Natural killer cell treated with Interleukin-12 subunit alpha and Interleukin-12 subunit beta and Interleukin-15 and Interleukin-18, amount 100 ng/mL, for 72 hours (primary cell): ENCODE measurements at places on chromosomes 12 and 14. TPM values are rescaled to one million over a fixed set of nuclear protein-coding genes. Genes with fewer than 3 reads are reported as not detected.

DNA sequence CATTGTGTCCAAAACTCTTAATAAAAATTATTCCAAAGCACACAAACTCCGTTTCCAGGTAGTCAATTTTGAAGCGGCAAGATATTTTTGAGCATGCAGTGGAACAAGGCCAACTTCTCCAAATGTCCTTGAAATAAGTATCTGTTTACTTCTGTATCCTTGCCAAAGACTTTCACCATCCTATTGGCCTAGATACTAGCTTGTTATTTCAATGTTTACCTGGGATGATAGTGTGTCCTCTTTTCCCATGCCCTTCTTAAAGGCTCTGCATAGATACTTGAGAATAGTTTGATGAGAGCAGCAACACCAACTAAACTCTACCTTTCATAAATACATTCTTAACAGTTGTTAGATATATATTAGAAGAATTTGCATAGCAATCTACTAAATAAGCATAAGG is 160.9 kb downstream of the KCNC2 start:
- no peak for DNase-seq

- no peak for DNase-seq
Measured at GRCh38 chr12:106981788-106982187, 5.2 kb downstream of the MTERF2 start.

DNA sequence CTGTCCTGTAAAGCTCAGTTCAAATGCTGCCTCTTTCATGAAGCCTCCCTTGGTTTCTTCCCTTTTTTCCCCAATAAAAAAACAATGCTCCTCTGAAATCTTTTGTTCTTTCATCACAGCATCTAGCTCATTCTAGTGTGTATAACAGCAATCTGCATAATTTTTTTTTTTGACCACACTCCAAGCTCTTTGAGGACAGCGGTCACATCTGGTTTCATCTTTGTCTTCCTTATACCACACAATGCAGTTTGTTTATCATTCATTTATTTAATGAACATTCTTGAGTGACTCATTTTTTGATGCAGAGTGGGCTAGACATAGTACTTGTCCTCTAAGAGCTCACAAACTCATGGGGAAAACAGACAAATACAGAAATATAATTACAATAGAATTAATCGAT is 7.3 kb downstream of the GNG2 start:
- no peak for DNase-seq

- no peak for DNase-seq
Measured at GRCh38 chr12:57388425-57388824, 42.4 kb downstream of the R3HDM2 start.

The IRAK3 gene
- total RNA-seq, result 21.7 TPM
